RPMI7951 (cell line): ENCODE measurements at places on chromosomes 6 and 20.
A peak's percentile ranks its signal among the peaks of the same experiment; 100 is the strongest.

DNA sequence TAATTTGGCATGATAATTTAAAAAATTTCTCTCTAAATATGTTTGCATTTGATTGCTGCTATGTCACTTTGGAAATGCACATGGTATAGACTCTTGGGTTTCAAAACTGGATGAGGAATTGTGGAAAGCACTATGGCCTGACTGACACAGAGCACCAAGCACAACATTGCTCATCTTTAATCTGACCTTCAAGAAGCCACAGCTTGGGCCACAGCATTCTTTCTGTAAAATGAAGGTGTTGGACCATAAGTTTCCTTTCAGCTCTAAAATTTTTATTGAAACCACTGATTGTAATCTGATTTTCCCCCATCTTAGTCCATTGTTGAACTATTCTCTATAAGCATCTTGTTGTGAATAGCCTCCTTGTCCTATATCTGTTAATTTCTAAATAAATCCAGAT is 41.0 kb downstream of the QKI start:
- DNase-seq = peak; percentile 46

DNA sequence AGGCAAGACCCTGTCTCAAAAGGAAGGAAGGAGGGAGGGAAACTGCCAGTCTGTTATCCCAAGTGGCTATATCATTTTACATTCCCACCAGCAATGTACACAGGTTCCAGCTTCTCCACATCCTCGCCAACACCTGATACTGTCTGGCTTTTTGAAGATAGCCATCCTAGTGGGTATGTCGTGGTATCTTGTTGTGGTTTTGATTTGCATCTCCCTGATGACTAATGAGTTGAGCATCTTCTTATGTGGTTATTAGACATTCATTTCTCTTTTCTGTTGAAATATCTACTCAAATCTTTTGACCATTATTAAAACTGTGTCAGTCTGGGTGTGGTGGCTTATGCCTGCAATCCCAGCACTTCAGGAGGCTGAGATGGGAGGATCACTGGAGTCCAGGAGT is 47.9 kb upstream of the ARID1B start:
- peak; percentile 90 for DNase-seq

GRCh38 chr20:37899105-37900045 is 3.6 kb upstream of the VSTM2L start:
- DNase-seq = no peak

DNA sequence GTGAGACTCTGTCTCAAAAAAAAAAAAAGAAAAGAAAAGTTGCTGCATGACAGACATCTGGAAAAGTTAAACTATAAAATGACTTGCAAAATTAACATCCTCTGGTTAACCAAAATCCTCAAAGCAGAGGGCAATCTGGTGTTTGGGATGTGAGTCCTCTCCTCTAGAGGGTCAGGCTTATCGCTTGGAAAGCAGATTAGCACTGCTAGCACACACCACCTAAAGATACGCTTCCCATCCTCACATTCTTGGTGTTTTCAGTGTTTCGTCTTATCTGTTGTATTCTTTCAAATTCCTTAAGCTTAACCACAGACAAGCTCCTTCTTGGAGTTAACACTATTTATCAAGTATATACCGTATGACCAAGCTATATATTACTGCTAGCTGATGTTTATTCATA is 198.0 kb downstream of the SOX4 start:
- no peak for DNase-seq

DNA sequence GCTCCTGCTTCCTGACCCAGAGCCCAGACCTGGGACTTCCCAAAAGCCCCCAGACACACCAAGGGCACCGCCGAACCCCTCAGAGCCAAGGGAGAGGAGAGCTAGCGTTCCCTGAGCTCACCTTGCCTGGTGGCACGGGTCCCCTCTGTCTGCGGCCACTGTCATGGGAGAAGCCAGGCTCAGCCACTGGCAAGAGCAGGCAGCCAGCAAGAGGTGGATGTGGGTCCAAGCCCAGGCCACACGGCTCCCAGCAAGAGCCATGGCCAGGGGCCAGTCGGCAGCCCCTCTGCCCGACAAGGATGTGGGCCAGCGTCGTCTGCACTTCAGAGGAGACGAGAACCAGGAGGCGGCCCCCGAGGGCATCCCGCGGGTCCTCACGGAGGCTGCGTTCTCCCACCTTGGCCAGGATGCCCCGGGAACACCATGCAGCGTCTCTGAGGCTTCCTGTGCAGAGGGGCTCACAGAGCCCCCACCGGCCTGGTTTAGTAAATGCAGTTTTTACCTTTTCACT is 2.2 kb upstream of the PPDPF start:
- DNase-seq = no peak

GRCh38 chr20:34515484-34516246 is 557 bp upstream of the DYNLRB1 start:
- DNase-seq = peak; percentile 64

DNA sequence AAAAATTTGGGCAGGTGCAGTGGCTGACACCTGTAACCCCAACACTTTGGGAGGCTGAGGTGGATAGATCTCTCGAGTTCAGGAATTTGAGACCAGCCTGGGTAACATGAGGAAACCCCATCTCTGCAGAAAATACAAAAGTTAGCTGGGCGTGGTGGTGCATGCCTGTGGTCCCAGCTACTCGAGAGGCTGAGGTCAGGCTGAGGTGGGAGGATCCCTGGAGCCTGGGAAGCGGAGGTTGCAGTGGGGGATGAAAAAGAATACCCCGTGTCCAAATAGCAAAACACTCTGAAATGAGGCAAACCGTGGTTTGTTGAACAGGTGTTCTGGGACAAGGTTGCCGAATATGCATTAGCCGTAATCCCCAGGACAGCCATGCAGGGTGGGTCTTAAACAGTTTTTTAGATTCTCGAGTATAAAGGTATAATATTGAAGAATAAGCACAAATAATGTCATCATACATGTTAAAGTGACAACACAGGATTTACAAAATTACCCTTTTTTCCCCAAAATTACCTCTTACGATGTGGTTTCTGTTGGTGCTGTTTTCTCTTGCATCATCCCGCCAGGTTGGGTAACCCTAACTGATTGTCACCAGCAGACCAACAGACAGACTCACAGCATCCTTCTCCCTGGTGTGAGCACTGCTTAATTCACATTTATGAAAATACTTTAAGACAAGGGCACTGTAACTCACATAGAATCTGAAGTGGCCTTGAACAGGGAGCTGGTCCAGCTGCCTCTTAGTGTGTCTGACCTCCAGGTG is 9.1 kb downstream of the DNAJC5 start:
- no peak for DNase-seq

- DNase-seq = no peak
Observed at GRCh38 chr20:51811042-51811355, 8.7 kb upstream of the SALL4 start.

- DNase-seq = no peak
Observed at GRCh38 chr20:6680441-6680840, 87.0 kb upstream of the BMP2 start.

GRCh38 chr6:26330859-26331217 is 34.2 kb upstream of the BTN3A2 start:
- peak; percentile 23 for DNase-seq

- DNase-seq = no peak
Observed at GRCh38 chr6:38573801-38574395, 65.8 kb downstream of the BTBD9 start.

DNA sequence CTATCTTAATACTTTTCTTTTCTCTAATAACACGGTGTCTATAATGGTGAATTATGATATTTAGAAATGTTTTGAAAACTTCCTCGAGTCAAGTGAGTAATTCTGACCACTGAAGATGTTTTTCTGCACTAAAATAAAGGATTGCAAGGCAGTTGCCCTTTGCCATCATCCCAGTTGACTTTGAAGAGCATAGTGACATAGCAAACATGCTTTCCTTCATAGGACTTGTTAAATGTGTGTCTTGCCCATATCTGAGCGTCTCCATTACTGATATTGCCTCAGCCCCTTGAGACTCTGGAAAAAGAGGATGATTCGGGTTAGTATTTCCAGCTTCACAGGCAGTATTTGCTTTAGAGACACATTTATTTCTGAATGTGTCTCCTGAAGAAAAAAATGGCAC is 125.2 kb upstream of the MCHR2 start:
- no peak for DNase-seq

DNA sequence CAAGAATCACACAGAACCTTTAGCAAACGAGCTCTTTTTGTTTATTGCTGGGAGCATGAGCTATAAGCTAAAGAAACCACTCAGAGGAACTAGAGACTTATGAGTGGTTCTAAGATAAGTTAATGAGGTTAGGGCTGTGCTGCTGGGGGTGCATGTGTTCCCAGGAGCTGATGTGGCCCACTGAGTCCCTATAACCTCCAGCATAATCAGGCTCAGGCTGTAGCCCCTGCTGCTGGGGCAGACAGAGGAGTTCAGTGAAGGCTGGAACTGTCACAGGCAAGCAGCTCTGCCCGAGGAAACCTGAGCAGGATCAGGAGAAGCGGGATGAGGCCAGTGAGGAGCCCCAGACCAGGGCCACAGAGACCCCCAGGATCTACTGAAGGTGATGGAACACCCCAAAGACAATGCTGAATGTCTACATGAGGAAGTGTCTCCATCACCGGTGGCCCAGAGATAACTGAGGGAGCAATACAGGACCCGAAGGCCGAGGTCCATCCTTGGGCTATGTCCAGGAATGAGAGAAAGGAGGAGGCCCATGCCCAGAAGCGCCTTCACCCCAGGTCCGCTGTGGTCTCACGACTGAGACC is 17.3 kb downstream of the TUBB2B start:
- no peak for DNase-seq

GRCh38 chr6:9139746-9140145 is 704.4 kb upstream of the SLC35B3 start:
- peak; percentile 94 for DNase-seq

DNA sequence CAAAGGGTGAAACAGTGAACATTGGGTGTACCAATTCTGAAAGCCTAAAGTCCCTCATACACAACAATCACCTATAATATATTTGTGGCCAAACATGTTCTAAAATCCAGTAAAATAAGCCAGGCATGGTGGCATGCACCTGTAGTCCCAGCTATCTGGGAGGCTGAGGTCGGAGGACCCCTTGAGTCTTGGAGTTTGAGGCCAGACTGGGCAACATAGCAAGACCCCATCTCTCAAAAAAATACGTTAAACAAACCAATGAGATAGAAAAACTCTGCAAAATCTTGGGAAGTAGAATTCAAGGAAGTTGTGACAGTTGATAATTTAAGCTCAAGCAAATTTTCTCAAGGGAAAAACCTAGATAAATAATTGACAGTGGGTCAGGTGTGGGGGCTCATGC is 92.6 kb downstream of the CAP2 start:
- no peak for DNase-seq

- no peak for DNase-seq
Observed at GRCh38 chr6:24659561-24659960, 7.1 kb downstream of the TDP2 start.
